ENCODE measurements at places on chromosomes 16 and 17.

- no peak for DNase-seq
These were observed 22.9 kb downstream of the CDIP1 start for GRCh38 chr16:4515611-4516233.

GRCh38 chr17:61928101-61928436 lies 287 bp upstream of the INTS2 start:
- no peak for DNase-seq

- DNase-seq, result peak; percentile 18
These were observed 30.5 kb downstream of the CDH13 start for GRCh38 chr16:82657239-82657638.

GRCh38 chr17:17134051-17134956 lies 71.8 kb downstream of the PLD6 start:
- DNase-seq, result no peak

- no peak for DNase-seq
These were observed 22.4 kb downstream of the PAFAH1B1 start for GRCh38 chr17:2615882-2616281.

DNA sequence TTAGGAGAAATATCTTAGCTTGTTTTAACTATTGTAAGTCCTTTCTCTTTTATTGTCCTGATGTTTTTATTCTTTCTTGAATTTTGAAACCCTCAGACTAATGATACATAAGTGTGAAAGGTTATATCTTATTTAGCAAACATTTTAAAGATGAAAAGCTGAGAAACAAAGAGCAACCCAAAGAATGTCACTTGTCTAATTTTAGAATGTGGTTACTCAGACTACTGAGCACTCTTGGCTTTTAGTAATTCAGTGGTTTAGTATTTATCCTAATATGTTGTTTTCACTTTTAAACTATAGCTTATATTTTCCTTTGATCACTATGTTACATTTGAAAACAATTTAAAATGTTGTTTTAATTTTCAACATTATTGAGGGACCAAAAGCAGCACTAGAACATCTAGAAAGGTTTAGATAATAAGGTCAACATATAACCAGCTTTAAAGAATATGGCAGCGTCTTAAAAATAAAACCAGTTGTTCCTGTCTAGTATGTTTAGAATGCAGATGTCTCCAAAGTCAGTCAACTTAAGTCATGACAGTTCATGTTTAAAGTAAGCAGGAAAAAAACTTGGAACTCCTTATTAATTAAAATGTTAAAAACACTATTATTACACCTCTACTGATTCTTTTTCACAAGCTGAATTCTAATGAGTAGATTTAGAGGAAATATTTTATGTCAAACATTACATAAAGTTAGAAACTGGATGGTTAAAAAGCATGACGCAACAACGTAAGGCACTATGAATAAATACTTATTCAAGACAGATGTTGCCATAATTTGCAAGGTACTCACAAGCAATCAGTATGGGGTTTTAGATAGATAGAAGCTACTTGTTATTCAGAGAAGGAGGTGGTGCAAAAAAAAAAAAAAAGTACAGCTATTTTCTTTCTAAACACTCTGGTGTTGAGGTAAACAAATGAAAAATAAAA lies 2.4 kb downstream of the MBTD1 start:
- no peak for DNase-seq

DNA sequence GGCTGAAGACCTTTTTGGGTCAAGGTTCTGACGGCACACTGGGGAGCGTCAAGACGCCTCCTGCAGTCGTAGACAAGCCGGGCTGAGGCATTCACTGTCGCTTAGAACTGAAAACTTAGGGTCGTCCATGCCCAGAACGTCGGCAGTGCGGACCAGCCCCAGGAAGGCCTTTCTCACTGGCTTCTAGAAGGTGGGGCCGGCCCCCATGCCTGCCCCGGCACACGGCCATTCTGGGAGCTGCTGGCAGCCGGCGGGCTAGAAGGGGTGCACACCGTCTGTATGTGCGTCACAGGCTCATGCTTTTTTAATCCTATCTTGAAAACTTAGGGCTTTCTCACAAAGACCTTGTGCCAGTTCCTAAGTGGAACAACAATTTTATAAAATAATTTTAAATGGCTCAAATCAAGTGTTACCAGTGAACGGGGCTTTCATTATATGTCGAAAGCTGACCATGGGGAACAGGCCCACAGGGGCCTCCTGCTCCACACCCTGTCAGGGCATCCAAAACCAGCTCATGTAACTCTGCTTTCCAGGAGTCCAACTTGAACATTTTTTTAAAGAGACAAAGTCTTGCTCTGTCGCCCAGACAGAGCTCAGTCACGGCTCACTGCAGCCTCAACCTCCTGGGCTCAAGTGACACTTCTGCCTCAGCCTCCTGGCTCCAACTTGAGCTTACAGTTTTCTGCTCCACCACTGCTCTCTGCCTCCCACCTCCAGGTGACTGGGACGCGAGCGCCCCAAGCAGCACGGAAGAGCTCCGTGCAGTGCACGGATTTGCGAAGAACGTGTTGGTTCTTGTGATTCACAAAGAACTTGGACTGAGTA lies 111.2 kb downstream of the ANKRD11 start:
- no peak for DNase-seq

DNA sequence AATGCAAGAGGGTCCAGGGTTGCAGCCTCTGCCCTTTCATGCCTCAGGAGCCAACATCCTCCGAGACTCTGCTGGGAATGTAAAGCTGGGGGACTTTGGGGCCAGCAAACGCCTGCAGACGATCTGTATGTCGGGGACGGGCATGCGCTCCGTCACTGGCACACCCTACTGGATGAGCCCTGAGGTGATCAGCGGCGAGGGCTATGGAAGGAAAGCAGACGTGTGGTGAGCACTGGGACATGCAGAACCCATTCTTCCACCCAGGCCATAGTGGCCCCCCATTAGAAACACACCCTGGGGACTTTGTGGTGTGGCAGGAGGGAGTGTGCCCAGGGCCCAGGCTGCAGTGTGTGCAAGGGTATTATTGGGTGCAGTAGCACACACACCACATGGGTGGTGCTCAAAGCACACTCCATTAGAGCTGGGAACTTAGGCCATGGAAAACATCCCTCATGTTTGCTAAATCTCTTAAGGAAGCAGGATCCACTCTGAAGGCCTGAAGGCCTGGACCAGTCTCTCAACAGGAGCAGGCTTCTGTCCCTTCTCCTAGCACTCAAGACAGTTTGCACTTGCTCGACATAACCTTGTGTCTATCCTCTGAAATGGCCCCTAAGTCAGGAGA lies 7.6 kb downstream of the LIMD2 start:
- DNase-seq, result no peak

GRCh38 chr17:81481073-81481799 lies 31.4 kb downstream of the ACTG1 start:
- DNase-seq, result no peak

DNA sequence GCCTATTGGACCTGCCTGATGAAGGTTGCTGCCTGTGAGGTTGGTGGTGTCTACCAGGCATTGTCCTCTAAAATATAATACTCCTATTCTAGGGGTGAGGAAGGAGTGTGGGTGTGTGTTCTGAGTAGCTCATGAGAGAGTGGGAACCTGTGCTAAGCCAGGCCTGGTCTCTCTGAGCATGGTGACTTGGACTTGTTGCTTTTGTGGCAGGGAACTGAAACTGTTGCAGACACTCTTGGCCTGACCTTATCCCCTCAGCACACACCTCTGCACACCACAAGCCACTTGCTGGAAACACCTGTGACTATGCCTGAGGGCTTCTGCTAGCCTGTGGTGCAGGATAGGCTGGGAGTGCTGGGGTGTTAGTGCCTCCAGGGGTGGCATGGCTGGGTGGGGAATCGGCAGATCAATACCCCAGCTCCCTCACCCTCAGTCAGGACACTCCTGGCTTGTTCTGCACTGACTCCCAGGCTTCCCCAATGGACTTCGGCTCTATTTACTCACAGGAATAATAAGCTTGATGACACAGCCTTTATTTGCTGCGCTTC lies 29.9 kb downstream of the PLCG2 start:
- DNase-seq, result no peak

DNA sequence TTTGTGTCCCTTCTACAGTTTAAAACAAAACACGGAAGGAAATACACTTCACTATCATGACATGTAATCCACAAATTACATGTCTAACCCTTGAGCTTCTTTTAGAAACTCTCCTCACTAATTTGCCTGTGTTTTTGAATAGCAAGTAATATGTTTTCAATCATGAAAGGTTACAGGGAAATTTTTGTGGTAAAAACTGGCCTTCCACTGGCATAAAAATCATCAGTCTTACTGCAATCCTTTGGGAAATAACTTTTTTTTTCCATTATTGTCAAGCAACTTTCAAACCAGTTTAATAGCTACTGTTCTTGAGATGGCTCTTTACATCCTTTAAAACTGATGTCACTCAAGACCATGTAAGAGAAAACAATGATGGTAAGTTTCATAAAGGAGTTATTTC lies 27.0 kb downstream of the MYO1D start:
- no peak for DNase-seq

DNA sequence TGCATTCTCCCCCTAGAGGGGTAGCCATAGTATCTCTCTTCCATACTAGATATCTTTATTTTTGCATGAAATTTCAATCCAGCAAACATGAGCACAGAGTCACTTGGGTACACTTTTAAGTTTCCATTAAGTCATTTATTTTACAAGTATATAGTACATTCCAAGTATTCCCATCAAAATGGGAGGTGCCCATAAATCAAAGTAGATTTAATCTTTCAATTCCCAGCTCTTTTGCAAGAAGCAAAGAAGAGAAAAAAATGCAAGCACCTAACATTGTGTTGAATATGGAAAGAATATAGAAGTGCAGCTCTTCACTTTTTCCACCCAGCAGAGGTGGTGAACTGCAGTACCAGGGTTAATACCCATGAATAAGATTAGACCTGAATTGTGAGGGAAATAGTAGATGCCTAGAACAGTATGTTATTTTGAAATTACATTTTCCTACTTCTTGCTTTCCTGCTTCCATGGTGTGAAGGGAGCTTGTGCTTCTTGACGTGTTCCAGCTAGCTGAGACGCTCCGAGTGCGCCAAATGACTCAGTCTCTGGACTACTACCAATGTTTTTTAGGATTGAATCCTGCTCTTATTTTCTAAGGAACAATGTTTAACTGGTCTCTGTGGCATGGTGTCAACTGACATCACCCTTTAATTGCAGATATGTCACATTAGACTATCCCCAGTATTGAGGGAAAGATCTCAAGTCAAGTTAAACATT lies 151.1 kb upstream of the MAF start:
- DNase-seq, result no peak

DNA sequence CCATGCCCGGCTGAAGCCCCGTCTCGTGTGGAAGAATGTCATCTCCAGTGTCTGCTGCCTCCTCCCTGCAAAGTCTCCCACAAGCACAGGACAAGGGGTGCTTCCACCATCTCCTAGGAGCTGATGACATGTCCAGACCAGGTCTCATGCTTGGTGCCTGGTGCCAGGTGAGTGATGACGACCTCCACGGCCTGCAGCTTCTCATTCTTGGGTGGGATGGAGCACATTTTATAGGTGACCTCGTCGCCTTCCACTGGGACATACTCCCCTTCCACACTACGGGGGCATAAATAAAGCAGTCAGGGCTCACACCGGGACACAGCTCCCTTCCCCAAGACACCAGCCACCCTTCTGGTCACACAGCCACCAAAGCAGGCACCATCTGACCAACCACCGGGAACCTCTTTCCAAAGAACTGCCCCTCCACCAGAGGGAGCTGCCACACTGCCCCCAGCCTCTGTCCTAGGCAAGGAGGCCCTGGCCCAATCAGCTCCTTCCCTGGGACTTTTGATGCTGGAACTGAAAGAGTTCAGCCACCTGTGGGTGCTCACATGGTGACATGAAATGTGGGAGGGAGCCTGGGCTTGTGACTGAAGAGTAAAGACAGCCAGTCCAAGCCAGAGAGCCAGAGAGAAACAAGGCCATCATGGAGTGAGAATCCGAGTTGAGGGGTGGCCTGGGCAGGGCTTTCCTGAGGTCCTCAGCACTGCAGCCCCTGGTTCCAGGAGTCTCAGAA lies 13.6 kb downstream of the CARHSP1 start:
- DNase-seq, result no peak

- no peak for DNase-seq
These were observed 632.3 kb downstream of the WWOX start for GRCh38 chr16:78731785-78732184.

DNA sequence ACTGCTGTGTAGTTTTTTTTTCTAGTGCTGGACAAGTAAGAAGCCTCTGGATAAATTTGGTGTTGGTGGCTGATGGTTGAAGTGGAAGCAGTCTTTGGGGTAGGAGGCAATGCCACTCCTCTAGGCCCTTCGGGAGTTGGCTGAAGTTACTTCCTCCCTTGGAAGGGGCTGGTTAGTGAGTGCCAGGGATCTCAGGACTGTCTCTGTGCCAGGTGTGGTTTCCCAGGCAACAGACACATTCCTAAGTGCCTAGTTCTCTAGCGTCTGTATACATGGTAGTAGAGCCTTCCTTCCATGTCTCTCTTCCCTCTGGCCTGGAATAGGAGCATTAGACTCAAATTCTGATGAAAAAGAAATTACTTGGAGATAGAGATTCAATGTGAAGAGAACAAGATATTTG lies 15.3 kb downstream of the TMEM98 start:
- DNase-seq, result no peak

- no peak for DNase-seq
These were observed 5.5 kb downstream of the TBX2 start for GRCh38 chr17:61404913-61405685.

- no peak for DNase-seq
These were observed 29.5 kb upstream of the WWOX start for GRCh38 chr16:78069913-78070312.

- no peak for DNase-seq
These were observed 309 bp downstream of the DNAH2 start for GRCh38 chr17:7717756-7718350.

DNA sequence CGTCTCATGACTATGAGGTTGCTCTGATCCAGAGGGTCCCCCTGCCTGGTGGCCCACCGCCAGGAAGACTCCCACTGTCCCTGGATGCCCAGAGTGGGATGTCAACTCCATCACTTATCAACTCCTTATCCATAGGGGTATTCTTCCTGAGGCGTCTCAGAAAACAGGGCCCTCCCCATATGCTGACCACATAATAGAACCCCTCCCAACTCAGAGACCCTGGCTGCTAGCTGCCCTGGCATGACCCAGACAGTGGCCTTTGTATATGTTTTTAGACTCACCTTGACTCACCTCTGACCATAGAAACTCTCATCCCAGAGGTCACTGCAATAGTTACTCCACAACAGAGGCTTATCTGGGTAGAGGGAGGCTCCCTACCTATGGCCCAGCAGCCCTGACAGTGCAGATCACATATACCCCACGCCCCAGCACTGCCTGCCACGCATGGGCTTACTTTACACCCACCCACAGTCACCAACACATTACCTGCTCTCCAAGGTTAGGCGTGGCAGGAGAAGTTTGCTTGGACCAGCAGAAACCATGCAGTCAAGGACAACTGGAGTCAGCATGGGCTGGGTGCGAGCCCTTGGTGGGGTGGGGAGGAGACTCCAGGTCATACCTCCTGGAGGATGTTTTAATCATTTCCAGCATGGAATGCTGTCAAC lies 2.3 kb upstream of the G6PC1 start:
- no peak for DNase-seq

- DNase-seq, result peak; percentile 34
These were observed 791 bp upstream of the SUPT4H1 start for GRCh38 chr17:58352596-58353388.

DNA sequence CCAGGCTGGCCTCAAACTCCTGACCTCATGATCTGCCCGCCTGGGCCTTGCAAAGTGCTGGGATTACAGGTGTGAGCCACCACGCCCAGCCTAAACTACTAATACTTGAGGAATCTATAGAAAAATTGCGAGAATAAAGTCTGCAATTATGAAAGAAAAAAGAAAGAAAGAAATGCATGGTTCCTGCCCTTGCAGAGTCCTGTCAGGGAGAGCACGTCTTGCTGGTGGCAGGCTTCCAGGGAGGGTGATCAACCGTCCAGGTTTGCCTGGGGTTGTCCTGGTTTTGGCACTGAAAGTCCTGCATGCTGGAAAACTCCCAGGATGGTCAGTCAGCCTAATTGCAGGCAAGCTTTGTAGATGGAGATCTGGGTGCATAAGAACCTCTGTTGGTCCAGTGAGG lies 21.5 kb upstream of the KIFC3 start:
- DNase-seq, result no peak

All from RKO (cell line).